ENCODE measurements at places on chromosomes 5 and 9. TPM values are rescaled to one million over a fixed set of nuclear protein-coding genes. Genes with fewer than 3 reads are reported as not detected.

IL11RA gene
- total RNA-seq: 9.8 TPM

SOHLH1 gene
- not detected for total RNA-seq

PRDM9 gene
- not detected for total RNA-seq

ST6GALNAC6 gene
- 37.4 TPM for total RNA-seq

GTF2H2 gene
- 18.3 TPM for total RNA-seq

RNF183 gene
- total RNA-seq: not detected

WHRN gene
- total RNA-seq: 0.79 TPM

ARID3C gene
- not detected for total RNA-seq

BARHL1 gene
- not detected for total RNA-seq

PRXL2C gene
- 19.4 TPM for total RNA-seq

WDR31 gene
- total RNA-seq: 0.80 TPM

SPATA31A3 gene
- not detected for total RNA-seq

F2RL2 gene
- total RNA-seq: 0.25 TPM

Measured in mammary microvascular endothelial cell (primary cell).